ENCODE measurements at places on chromosomes 3 and 15.

GRCh38 chr3:112352720-112353119, 19.8 kb downstream of the CD200 start:
- DNase-seq, result no peak

GRCh38 chr3:108088697-108089096, 2.1 kb downstream of the CD47 start:
- DNase-seq, result no peak

GRCh38 chr15:53072077-53072476, 281.9 kb upstream of the ONECUT1 start:
- DNase-seq, result no peak

GRCh38 chr3:152126260-152126659, 142.5 kb upstream of the MBNL1 start:
- no peak for DNase-seq

GRCh38 chr3:160804762-160805161, 48.7 kb downstream of the PPM1L start:
- DNase-seq, result no peak

GRCh38 chr3:170419557-170420087, 954 bp downstream of the CLDN11 start:
- DNase-seq, result no peak

DNA sequence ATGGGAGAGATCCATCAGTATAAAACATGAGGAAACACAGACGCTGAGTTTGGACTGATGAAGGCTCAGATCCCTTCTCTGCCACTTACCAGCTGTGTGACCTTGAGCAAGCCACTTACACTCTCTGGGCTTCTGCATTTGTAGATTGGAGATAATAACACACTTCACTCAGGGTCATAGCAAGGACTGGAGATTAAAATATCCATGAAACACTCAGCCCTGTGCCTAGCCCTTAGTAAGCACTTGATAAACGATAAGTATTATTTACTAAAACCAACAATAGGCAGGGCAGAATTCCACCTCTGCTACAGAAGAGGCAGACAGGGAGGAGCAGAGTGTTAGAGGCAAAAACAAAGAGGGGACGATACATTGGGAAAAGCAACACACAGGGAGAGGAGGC, 420.5 kb upstream of the WNT5A start:
- no peak for DNase-seq

DNA sequence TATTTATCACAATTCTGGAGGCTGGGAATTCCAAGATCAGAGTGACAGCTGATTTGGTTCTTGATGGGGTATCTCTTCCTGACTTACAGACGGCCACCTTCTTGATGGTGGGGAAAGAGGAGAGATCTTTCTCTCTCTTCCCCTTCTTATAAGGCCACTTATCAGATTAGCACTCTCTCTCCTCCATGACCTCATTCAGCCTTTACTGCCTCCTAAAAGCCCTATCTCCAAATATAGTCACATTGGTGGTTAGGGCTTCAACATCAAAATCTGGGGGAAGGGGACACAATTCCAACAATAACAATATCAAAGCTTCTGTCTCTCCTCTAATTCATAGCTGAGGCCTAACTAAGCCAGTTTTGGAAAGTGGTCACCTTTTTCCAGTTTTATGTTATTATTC, 91.7 kb upstream of the MBNL1 start:
- no peak for DNase-seq

- no peak for DNase-seq
Observed at GRCh38 chr15:87967951-87968350, 288.6 kb downstream of the NTRK3 start.

All from AG09319 (cell line).